Fibroblast of lung (primary cell): ENCODE measurements at places on chromosomes 6 and 20.

DNA sequence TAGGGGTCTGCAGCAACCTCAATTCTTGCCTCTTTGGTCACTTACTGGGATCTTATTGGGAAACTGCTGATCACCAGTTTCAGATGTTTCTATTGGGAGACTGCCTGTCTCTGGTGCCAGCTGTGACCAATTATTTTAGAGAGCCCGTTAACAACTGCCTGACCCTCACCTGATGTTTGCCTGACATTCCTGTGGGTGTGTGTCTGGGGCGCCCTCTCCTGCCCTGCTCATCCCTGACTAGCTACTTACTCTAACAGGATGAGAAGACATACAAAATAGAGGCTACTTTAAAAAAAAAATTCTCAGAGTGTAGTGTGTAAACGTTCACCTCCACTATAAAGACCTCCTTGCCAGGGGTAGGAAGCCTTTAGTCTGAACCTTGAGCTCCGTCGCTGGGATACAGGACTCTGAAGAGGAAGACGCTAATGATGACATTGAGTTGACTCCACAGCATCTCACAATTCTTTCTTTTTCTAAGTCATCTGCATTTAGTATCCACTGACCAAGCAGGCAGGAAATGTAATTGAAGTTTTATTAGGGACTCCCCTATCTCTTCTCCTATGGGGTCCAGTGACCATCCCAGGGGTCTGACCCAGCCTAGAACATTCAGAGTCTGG is 54.6 kb upstream of the DDR1 start:
- no peaks in the 10 kb centered on the region for H3K36me3 ChIP-seq
- DNase-seq = no peak
- H3K4me1 ChIP-seq = peaks cover 9% of the 10 kb centered on the region
- no peak overlapping the region for H3K4me3 ChIP-seq

GRCh38 chr6:35218021-35218420 is 4.3 kb downstream of the SCUBE3 start:
- peaks cover 3% of the 10 kb centered on the region for H3K27me3 ChIP-seq
- H3K27ac ChIP-seq = no peak overlapping the region
- no peaks in the 10 kb centered on the region for H3K36me3 ChIP-seq

GRCh38 chr20:36173451-36173933 is 19.0 kb downstream of the EPB41L1 start:
- peaks cover 7% of the 10 kb centered on the region for H3K4me1 ChIP-seq
- no peaks in the 10 kb centered on the region for H3K27me3 ChIP-seq
- H3K4me3 ChIP-seq = no peak overlapping the region
- no peak overlapping the region for H3K27ac ChIP-seq

DNA sequence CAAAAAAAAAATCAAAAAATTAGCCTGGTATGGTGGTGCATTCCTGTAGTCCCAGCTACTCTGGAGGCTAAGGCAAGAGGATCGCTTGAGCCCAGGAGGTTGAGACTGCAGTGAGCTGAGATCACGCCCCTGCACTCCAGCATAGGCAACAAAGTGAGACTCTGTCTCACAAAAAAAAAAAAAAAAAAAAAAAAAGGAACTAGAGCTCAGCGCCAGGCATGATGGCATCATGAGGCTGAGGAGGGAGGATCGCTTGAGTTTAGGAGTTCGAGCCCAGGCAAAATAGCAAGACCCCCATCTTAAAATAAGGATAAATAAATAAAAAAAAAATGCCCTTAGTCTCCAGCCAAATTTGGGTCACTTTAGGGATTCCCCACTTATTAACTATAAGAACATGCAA is 40.4 kb upstream of the PIM1 start:
- H3K4me1 ChIP-seq = peaks cover 14% of the 10 kb centered on the region
- no peaks in the 10 kb centered on the region for H3K36me3 ChIP-seq
- no peak for DNase-seq
